ENCODE measurements at places on chromosomes 2 and 18.

- H3K4me1 ChIP-seq, result no peaks in the 10 kb centered on the region
- H3K36me3 ChIP-seq, result no peaks in the 10 kb centered on the region
- DNase-seq, result peak; percentile 39
- no peak overlapping the region for H3K27ac ChIP-seq
- peaks cover 9% of the 10 kb centered on the region for H3K27me3 ChIP-seq
Measured at GRCh38 chr2:168948621-168949212, 47.6 kb downstream of the G6PC2 start.

DNA sequence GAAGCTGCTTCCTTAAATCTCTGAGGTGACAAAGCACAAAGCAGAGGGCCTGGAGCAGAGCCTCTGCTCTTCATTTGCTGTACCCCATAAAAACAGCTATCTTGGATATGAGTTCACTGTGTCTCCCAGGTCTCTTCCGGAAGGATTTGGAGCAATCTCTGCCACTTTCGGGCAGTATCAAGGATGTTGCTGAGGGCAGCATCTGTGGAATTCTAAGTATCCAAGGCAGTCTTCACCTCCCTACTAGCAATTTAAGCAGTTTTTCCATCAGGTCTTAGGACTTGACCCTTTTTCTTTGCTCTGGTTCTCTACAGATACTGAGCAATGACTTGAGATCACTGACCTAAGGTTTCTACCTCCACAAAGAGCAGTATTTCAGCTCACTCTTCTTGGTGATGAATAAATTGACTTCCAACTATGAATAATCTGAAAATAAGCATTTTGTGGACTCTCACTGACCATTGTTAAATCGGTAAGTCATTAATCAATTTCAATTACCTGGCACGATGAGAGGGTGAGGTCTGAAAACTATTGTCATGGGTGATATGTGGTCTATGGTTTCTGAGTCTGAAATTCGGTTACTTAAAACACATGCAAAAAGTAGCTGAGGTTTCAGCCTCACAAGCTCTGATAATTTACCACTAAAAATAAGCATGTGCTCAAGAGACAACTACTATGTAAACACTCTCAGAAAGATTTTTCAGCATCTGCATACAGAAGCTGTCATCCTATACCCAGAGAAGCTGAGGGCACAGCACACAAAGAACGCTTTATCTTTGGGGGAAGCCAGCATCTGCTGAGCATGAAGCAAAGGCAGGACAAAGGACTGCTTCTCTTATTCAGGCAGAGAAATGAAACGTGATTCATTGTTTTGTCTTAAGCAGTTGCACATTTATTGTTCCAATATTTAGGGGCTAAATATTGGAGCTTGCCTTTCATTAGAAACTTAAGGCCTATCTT, 32.1 kb upstream of the SPATS2L start:
- peak; percentile 22 for DNase-seq
- no peak overlapping the region for H3K27ac ChIP-seq
- no peaks in the 10 kb centered on the region for H3K4me1 ChIP-seq
- H3K4me3 ChIP-seq, result no peak overlapping the region
- no peaks in the 10 kb centered on the region for H3K36me3 ChIP-seq

DNA sequence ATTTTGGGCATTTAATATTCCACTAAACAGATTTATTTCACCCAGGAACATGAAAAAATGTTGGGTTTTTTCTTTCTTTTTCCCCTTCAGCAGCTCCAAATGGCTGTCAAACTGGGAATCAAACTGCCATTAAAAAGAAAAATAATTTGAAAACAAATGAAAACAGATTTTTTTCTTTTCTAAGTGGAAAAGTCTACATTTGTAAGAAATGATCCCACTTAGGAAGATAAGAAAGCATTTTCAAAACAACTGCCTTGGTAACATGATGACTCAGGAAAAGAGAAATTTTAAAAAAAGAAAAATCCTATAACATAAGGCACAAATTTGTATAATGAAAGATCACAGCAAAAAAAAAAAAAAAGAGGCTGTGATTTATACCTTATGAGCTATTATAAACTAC, 20.0 kb downstream of the ZNF521 start:
- peak; percentile 49 for DNase-seq
- H3K4me3 ChIP-seq, result peak overlapping the region; percentile 36
- H3K27me3 ChIP-seq, result no peaks in the 10 kb centered on the region

GRCh38 chr2:218060118-218060517, 8.9 kb upstream of the RUFY4 start:
- H3K4me3 ChIP-seq, result no peak overlapping the region
- no peak overlapping the region for H3K27ac ChIP-seq
- no peak for DNase-seq
- no peaks in the 10 kb centered on the region for H3K4me1 ChIP-seq
- no peaks in the 10 kb centered on the region for H3K36me3 ChIP-seq

- no peaks in the 10 kb centered on the region for H3K36me3 ChIP-seq
- peaks cover 8% of the 10 kb centered on the region for H3K4me1 ChIP-seq
- DNase-seq, result peak; percentile 76
- no peak overlapping the region for H3K4me3 ChIP-seq
Measured at GRCh38 chr2:179837408-179837807, 24.0 kb downstream of the ZNF385B start.

DNA sequence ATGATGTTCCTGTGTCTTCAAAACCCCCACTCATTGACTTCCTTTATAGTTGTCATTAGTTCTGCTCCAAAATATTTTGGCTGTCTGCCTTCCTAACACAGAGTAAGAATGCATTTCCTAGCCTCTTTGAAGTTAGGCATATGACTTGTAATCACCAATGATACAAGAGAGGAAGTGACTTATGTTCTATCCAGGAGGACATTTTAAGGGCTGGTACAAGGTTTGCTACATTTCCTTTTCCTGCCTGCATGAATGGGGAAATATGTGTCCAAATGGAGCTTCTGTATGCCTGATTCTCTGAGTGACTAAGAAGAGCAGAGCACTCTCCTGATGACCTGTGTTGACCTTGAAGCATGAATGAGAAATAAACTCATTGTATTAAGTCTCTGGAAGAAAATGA, 115.1 kb downstream of the PLCL1 start:
- DNase-seq, result no peak
- H3K4me3 ChIP-seq, result no peak overlapping the region
- no peak overlapping the region for H3K27ac ChIP-seq
- no peaks in the 10 kb centered on the region for H3K27me3 ChIP-seq
- peaks cover 18% of the 10 kb centered on the region for H3K4me1 ChIP-seq

DNA sequence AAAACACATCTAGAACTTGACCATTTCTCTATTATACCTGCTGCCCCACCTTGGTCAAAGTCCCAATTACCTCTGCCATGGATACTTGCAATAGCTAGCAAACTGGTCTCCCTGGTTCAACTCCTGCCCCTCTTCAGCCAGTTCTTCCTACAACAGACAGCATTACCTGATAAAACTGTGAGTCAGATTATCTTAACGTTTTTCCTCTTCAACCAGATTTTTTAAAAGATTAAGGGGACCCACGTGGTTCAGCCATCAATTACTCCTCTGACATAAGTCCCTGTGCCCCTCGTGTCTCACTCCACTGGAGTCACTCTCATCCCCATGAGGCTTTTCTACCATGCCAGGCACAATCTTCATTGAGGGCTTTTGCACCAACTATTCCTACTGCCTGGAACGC, 5.3 kb upstream of the ARHGAP15 start:
- H3K27ac ChIP-seq, result no peak overlapping the region
- H3K4me1 ChIP-seq, result no peaks in the 10 kb centered on the region
- DNase-seq, result no peak
- 0 out of 2 replicates have a peak, but pooled peaks cover 8% of the 10 kb centered on the region for H3K27me3 ChIP-seq
- no peaks in the 10 kb centered on the region for H3K36me3 ChIP-seq
- no peak overlapping the region for H3K4me3 ChIP-seq

GRCh38 chr18:67363694-67364093, 152.8 kb downstream of the DSEL start:
- H3K4me3 ChIP-seq, result no peak overlapping the region
- H3K27me3 ChIP-seq, result no peaks in the 10 kb centered on the region
- H3K4me1 ChIP-seq, result peaks cover 23% of the 10 kb centered on the region
- no peak overlapping the region for H3K27ac ChIP-seq
- H3K36me3 ChIP-seq, result no peaks in the 10 kb centered on the region

GRCh38 chr2:231134910-231135655, 10.2 kb upstream of the HTR2B start:
- H3K27me3 ChIP-seq, result no peaks in the 10 kb centered on the region
- H3K36me3 ChIP-seq, result peaks cover 9% of the 10 kb centered on the region

GRCh38 chr18:32915516-32915915, 142.7 kb upstream of the KLHL14 start:
- H3K4me1 ChIP-seq, result peaks cover 7% of the 10 kb centered on the region
- H3K27ac ChIP-seq, result no peak overlapping the region
- H3K4me3 ChIP-seq, result no peak overlapping the region
- DNase-seq, result no peak
- no peaks in the 10 kb centered on the region for H3K36me3 ChIP-seq

DNA sequence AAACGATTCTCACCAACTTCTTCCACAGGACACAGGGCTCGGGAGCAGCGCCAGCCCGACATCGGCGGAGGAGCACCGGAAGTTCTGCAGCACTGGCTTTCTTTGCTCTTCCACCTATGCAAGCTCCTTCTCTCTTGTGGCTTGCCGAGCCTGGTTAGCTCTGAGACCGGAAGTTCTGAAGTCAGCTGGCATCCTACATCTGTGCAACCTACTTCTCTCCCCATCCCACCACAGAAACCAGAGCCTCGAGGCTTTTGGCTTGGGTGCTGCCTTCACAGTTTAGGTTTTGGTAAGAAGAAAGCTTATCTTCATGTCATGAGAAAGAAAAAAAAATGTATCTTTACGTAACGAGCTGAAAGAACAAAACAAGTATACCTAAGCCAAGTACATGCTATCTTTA, 111.7 kb downstream of the ANKRD44 start:
- no peaks in the 10 kb centered on the region for H3K27me3 ChIP-seq
- H3K4me1 ChIP-seq, result no peaks in the 10 kb centered on the region
- H3K4me3 ChIP-seq, result no peak overlapping the region
- no peak for DNase-seq
- no peak overlapping the region for H3K27ac ChIP-seq

- peak; percentile 73 for DNase-seq
- no peak overlapping the region for H3K4me3 ChIP-seq
- no peaks in the 10 kb centered on the region for H3K27me3 ChIP-seq
- H3K27ac ChIP-seq, result peak overlapping the region; percentile 11
- H3K36me3 ChIP-seq, result peaks cover 74% of the 10 kb centered on the region
- no peaks in the 10 kb centered on the region for H3K4me1 ChIP-seq
Measured at GRCh38 chr18:35334821-35335220, 9.4 kb downstream of the ZNF24 start.

GRCh38 chr2:205367331-205367935, 314.9 kb upstream of the NRP2 start:
- H3K27ac ChIP-seq, result no peak overlapping the region
- no peaks in the 10 kb centered on the region for H3K4me1 ChIP-seq
- no peak for DNase-seq
- H3K27me3 ChIP-seq, result no peaks in the 10 kb centered on the region
- no peak overlapping the region for H3K4me3 ChIP-seq

GRCh38 chr2:240225131-240225530, 84.7 kb upstream of the OTOS start:
- H3K4me1 ChIP-seq, result peaks cover 18% of the 10 kb centered on the region
- H3K27ac ChIP-seq, result no peak overlapping the region
- H3K27me3 ChIP-seq, result peaks cover 29% of the 10 kb centered on the region
- H3K4me3 ChIP-seq, result no peak overlapping the region
- H3K36me3 ChIP-seq, result no peaks in the 10 kb centered on the region

- H3K36me3 ChIP-seq, result no peaks in the 10 kb centered on the region
- no peaks in the 10 kb centered on the region for H3K27me3 ChIP-seq
- no peak for DNase-seq
Measured at GRCh38 chr2:8324164-8324856, 357.5 kb upstream of the ID2 start.

DNA sequence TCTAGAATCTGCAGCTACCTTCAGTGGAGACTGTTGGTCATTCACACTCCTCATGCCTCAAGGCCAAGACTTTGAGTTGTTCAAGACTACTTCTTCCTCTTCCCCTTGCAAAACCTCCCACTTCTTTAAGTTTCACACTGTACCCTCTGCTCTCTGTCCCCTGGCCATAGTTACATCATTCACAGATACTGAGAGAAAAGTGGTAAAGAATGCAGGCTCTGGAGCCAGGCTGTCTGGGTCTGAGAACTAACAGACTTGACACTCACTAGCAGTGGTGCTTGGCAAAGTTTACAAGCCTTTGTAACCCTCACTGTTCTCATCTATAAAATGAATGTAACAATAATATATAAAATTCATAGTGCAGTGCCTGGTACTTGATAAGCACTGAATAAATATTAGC, 61.8 kb downstream of the CDH20 start:
- DNase-seq, result peak; percentile 39
- H3K4me1 ChIP-seq, result peaks cover 23% of the 10 kb centered on the region
- no peak overlapping the region for H3K27ac ChIP-seq
- H3K36me3 ChIP-seq, result no peaks in the 10 kb centered on the region

GRCh38 chr2:143635936-143636335, 506.7 kb downstream of the ARHGAP15 start:
- H3K4me3 ChIP-seq, result no peak overlapping the region
- no peak overlapping the region for H3K27ac ChIP-seq
- no peaks in the 10 kb centered on the region for H3K4me1 ChIP-seq
- no peaks in the 10 kb centered on the region for H3K27me3 ChIP-seq

- H3K27ac ChIP-seq, result no peak overlapping the region
- peaks cover 22% of the 10 kb centered on the region for H3K4me1 ChIP-seq
- H3K4me3 ChIP-seq, result no peak overlapping the region
- DNase-seq, result peak; percentile 65
- no peaks in the 10 kb centered on the region for H3K36me3 ChIP-seq
- H3K27me3 ChIP-seq, result no peaks in the 10 kb centered on the region
Measured at GRCh38 chr2:171227066-171227782, 66.5 kb upstream of the TLK1 start.

GRCh38 chr2:88196490-88197087, 26.4 kb downstream of the THNSL2 start:
- peaks cover 30% of the 10 kb centered on the region for H3K27me3 ChIP-seq
- no peak overlapping the region for H3K27ac ChIP-seq
- no peak overlapping the region for H3K4me3 ChIP-seq

- no peak for DNase-seq
- no peak overlapping the region for H3K4me3 ChIP-seq
- H3K4me1 ChIP-seq, result peaks cover 20% of the 10 kb centered on the region
- H3K27ac ChIP-seq, result no peak overlapping the region
- no peaks in the 10 kb centered on the region for H3K36me3 ChIP-seq
Measured at GRCh38 chr18:22567794-22568193, 150.1 kb upstream of the CTAGE1 start.

DNA sequence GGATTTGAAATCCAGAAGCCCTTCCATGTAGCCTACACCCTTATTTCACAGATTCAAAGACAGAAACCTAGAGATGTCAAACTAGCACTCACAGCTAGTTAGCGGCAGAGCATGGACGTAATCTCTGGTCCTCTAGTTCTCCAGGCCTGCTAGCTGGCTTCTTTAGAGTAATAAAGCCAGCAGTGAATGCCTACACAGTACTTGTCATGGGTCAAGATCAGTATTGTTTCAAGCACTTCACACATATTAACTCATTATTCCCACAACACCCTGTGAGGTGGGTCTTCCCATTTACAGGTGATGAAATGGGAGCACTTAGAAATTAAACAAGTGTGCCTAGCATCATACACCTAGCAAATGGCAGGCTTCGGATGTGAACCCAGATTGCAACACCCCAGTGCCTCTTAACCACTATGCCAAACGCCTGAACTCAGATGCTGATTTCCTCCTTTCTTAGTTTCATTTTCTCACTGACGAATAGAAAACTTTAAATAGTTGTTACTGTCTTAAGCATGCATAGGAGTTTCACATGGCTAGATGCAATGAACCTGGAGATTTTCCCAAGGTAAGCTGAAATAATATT, 14.5 kb upstream of the ZBTB14 start:
- H3K4me3 ChIP-seq, result 0 out of 2 replicates have a peak overlapping the region, but pooled peaks have one; percentile 8
- H3K36me3 ChIP-seq, result no peaks in the 10 kb centered on the region
- H3K27ac ChIP-seq, result no peak overlapping the region
- H3K27me3 ChIP-seq, result no peaks in the 10 kb centered on the region
- DNase-seq, result peak; percentile 3

All from GM23248 (cell line).